ENCODE measurements at places on chromosomes 5 and 9.
A peak's percentile ranks its signal among the peaks of the same experiment; 100 is the strongest.

DNA sequence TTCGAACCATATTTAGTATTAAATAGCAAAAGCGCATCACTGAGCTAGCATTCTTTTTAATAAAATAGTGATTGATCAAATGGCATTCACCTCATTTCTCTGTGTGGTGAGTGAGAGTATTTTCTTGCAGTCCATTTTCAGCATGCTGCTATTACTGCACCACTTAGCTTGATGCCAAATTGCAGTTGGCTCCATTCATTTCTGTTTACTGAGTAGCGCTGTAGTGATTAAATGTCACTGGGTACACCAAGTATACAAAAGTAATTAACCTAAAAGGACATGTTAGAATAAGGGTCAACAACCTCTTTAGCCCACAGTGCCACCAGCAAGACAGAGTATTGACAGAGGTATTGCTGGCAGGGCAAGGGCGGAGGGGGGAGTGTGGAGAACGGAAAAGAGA is 122.0 kb downstream of the TLE4 start:
- no peaks in the 10 kb centered on the region for H3K36me3 ChIP-seq
- no peaks in the 10 kb centered on the region for H3K27me3 ChIP-seq
- no peak for DNase-seq
- peaks cover 8% of the 10 kb centered on the region for H3K4me1 ChIP-seq

- H3K27me3 ChIP-seq: no peaks in the 10 kb centered on the region
- H3K36me3 ChIP-seq: no peaks in the 10 kb centered on the region
- no peak overlapping the region for H3K27ac ChIP-seq
- H3K4me1 ChIP-seq: no peaks in the 10 kb centered on the region
- H3K4me3 ChIP-seq: no peak overlapping the region
Measured at GRCh38 chr5:158654415-158654814, 445.3 kb downstream of the EBF1 start.

DNA sequence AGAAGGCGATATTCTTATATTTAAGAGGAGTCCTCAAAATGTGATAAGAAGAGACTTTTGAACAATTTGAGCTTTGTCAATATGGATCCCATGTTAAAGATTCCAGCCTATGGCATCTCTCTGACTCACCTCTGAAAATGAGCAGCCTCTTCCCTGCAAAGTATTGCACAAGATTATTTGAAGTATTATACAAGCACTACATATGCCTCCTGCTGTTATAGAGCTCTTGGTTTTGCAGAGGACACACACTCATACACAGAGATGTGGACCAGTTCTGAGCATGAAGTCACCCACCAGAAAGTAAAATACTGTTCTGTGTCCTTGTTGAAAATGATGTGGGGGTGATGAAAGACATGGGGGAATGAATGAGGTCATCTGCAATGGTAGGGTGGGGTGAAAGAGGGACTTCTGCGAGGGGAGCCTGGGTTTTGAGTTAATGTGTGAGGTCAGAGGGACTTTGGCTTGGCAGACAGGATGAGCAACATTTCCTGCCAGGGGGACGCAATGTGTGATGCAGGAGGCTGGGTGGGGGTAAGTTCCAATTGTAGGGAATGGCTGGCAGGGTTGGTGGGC is 25.8 kb downstream of the FBXL7 start:
- no peak overlapping the region for H3K4me3 ChIP-seq
- no peak for DNase-seq
- no peaks in the 10 kb centered on the region for H3K36me3 ChIP-seq
- no peak overlapping the region for H3K27ac ChIP-seq
- H3K27me3 ChIP-seq: no peaks in the 10 kb centered on the region
- H3K4me1 ChIP-seq: no peaks in the 10 kb centered on the region

DNA sequence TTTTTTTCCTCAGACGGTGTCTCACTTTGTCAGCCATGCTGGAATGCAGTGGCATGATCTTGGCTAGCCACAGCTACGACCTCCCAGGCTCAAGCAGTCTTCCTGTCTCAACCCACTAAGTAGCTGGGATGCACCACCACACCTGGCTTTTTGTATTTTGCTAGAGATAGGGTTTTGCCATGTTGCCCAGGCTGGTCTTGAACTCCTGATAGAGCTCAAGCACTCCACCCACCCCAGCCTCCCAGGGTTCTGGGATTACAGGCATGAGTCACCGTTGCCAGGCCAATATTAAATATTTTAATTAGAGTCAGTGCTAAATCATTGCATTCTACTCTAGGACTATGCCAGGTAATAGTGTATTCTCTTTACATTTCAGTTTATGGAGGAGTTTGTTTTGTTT is 41.5 kb downstream of the UBE2R2 start:
- H3K27ac ChIP-seq: no peak overlapping the region
- H3K4me3 ChIP-seq: no peak overlapping the region
- H3K27me3 ChIP-seq: no peaks in the 10 kb centered on the region
- no peaks in the 10 kb centered on the region for H3K4me1 ChIP-seq

- DNase-seq: peak; percentile 24
- H3K27ac ChIP-seq: no peak overlapping the region
- no peaks in the 10 kb centered on the region for H3K4me1 ChIP-seq
- H3K4me3 ChIP-seq: no peak overlapping the region
Measured at GRCh38 chr9:93091056-93091452, 5.0 kb upstream of the CARD19 start.

DNA sequence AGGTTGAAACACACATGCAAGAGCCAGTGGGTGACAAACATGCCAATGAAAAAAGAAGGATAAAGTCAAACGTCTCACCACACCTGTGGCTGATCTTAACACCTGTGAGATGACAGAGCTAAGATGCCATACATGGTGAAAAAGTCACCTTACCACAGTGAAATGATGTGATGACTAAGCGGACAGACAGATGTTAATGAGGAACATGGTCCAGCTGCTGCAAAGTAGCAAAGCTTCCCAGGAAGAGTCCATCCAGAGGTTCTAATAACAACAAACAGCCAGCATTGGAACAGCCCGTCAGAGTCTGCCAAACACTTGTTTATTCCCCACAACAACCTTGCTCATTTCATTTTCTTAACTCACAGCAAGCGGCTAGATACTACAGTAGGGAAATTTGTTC is 1.9 kb downstream of the KIAA1191 start:
- H3K27me3 ChIP-seq: no peaks in the 10 kb centered on the region
- H3K27ac ChIP-seq: no peak overlapping the region
- no peaks in the 10 kb centered on the region for H3K4me1 ChIP-seq
- no peaks in the 10 kb centered on the region for H3K36me3 ChIP-seq
- H3K4me3 ChIP-seq: no peak overlapping the region

GRCh38 chr5:138386290-138386689 is 33.8 kb downstream of the KDM3B start:
- peak overlapping the region; percentile 11 for H3K4me3 ChIP-seq
- no peaks in the 10 kb centered on the region for H3K36me3 ChIP-seq
- DNase-seq: no peak
- peak overlapping the region; percentile 8 for H3K27ac ChIP-seq
- H3K4me1 ChIP-seq: no peaks in the 10 kb centered on the region

GRCh38 chr5:71786337-71787055 is 67.4 kb downstream of the CARTPT start:
- no peak for DNase-seq
- H3K4me1 ChIP-seq: no peaks in the 10 kb centered on the region
- H3K4me3 ChIP-seq: no peak overlapping the region
- no peaks in the 10 kb centered on the region for H3K36me3 ChIP-seq
- no peaks in the 10 kb centered on the region for H3K27me3 ChIP-seq
- H3K27ac ChIP-seq: no peak overlapping the region

DNA sequence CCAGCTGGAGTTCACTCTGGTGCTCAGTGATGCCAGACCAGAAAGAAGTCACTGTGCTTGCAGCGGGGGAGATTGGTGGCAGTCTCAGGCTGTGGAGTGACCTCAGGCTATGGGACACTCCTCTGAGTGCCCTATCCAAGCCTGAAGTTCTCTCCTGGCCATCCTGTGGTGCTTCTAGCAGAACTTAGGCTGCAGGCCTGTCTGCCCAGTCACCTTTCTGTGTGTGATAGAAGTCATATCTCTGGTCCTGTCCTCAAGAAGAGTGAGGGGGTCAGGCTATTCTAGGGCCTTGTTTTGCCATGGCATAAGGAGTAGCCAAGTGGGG is 9.3 kb downstream of the PDLIM4 start:
- H3K27me3 ChIP-seq: no peaks in the 10 kb centered on the region
- peaks cover 29% of the 10 kb centered on the region for H3K4me1 ChIP-seq
- H3K27ac ChIP-seq: peak overlapping the region; percentile 95

DNA sequence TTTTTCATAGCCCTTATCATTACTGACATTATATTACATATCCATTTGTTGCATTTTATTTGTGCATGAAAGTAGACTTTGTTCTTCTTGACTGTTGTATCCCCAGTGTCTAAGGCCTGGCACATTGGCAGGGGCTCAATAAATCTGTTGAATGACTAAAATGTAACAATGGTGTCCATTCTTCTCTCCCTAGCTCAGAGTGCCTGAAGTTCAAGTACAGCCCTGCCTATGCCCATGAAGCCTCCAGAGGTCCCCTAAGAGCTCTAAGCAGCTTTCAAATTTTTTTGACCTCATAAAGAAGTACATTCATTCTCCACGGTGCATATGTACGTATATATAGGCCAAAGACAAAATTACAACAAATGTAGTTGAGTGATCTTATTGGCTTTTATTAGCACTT is 4.2 kb upstream of the BSPRY start:
- no peaks in the 10 kb centered on the region for H3K36me3 ChIP-seq
- no peak overlapping the region for H3K4me3 ChIP-seq
- H3K4me1 ChIP-seq: no peaks in the 10 kb centered on the region
- peak overlapping the region; percentile 60 for H3K27ac ChIP-seq
- no peaks in the 10 kb centered on the region for H3K27me3 ChIP-seq
- no peak for DNase-seq
